ENCODE measurements at places on chromosomes 6 and 20. TPM values are rescaled to one million over a fixed set of nuclear protein-coding genes. Genes with fewer than 3 reads are reported as not detected.

- ATAC-seq, result no peak
Observed at GRCh38 chr6:137951064-137951597, 84.1 kb downstream of the TNFAIP3 start.

- ATAC-seq, result no peak
Observed at GRCh38 chr20:62120365-62120762, 1.9 kb upstream of the LSM14B start.

- ATAC-seq, result no peak
Observed at GRCh38 chr6:14383393-14384174, 266.0 kb downstream of the CD83 start.

DNA sequence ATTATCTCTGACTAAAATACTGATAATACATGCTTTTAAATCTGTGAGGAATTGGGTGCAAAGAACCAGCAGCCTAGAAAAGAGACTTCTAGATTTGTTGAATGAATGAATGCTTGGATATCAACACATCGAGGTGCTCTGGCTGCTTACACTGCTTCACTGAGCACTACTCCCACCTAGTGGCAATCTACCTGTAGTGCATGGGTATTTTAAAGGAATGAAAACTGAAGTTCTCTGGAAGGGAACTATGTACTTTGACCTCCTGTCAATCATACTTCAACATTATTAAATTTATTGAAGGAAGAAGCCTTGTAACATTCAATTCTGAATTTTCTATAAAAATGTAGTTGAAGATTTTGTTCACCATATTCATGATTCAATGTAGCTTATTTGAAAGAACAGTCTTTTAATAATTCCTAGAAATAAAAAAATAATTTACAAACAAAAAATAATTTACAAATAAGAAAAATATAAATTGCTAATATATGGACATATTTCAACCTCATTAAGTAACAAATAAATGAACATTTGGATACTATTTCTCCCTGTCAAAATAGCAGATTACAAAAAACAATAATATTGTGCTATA lies 111.2 kb upstream of the MMS22L start:
- peak; percentile 22 for ATAC-seq

Gene SNRNP48
- 9.1 TPM for total RNA-seq

DNA sequence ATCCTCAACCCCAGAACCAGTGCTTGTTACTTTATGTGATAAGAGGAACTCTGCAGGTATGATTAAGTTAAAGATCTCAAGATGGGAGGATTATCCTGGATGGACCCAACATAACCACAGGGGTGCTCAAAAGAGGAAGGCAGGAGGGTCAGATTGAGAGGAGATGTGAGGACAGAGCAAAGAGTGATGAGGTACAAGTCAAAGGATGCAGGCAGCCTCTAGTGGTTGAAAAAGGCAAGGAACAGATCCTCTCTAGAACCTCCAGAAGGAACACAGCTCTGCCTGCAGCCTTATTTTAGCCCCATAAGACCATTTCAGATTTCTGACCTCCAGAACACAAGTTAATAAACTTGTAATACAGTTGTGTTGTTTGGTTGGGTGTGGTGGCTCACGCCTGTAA lies 41.2 kb downstream of the PDSS2 start:
- peak; percentile 54 for ATAC-seq

- no peak for ATAC-seq
Observed at GRCh38 chr6:43895656-43896328, 125.8 kb downstream of the VEGFA start.

DNA sequence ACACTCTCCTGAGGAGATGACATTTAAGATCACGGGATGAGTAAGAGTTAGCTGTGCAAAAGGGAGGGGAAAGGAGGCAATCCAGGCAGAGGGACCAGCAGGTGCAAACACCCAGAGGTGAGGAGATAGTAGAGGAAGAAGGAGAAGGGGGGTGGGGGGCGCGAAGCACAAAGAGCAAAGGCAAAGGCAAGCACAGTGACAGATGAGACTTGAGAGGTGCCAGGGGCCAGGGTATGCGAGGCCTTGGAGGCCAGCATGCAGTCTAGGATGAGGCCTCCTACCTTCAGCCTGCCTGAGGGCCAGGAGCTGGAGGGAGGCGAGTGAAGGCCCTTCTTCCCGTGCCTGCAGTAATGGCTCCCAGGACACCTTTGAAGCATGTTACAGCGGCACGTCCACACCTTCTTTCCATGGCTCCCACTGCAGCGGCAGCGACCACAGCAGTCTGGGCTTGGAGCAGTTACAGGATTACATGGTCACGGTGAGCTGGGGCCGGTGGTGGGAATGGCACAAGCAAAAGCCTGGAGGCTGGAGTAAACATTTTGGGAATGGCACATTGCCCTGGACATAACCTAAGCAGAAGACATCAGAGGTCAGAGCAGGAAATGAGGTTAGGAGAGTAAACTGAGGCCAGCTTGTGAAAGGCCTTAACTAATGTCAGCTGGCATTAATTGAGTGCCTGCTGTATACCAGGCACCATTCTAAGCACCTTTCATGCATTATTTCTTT lies 18.6 kb downstream of the CCM2L start:
- ATAC-seq, result peak; percentile 38

- no peak for ATAC-seq
Observed at GRCh38 chr20:36304786-36305495, 1.2 kb upstream of the DLGAP4 start.

GRCh38 chr6:27505209-27506027 lies 32.5 kb upstream of the ZNF184 start:
- ATAC-seq, result peak; percentile 61

GRCh38 chr6:150293423-150294173 lies 75.2 kb upstream of the IYD start:
- peak; percentile 53 for ATAC-seq

Gene LCA5
- total RNA-seq, result 3.8 TPM

Gene CGA
- not detected for total RNA-seq

GRCh38 chr20:47906348-47906660 lies 121.0 kb upstream of the SULF2 start:
- ATAC-seq, result peak; percentile 37

Gene PNLDC1
- not detected for total RNA-seq

- ATAC-seq, result no peak
Observed at GRCh38 chr6:119210596-119210995, 132.1 kb upstream of the FAM184A start.

Gene RALGAPA2
- total RNA-seq, result 40.7 TPM

Gene HLA-DQA1
- total RNA-seq, result not detected

- ATAC-seq, result peak; percentile 44
Observed at GRCh38 chr6:169851641-169852503, 100.5 kb downstream of the ERMARD start.

- ATAC-seq, result no peak
Observed at GRCh38 chr20:58459058-58459750, 56.0 kb downstream of the APCDD1L start.

- peak; percentile 88 for ATAC-seq
Observed at GRCh38 chr6:86031713-86032112, 389.0 kb upstream of the SYNCRIP start.

Gene NKX2-2
- total RNA-seq, result not detected

DNA sequence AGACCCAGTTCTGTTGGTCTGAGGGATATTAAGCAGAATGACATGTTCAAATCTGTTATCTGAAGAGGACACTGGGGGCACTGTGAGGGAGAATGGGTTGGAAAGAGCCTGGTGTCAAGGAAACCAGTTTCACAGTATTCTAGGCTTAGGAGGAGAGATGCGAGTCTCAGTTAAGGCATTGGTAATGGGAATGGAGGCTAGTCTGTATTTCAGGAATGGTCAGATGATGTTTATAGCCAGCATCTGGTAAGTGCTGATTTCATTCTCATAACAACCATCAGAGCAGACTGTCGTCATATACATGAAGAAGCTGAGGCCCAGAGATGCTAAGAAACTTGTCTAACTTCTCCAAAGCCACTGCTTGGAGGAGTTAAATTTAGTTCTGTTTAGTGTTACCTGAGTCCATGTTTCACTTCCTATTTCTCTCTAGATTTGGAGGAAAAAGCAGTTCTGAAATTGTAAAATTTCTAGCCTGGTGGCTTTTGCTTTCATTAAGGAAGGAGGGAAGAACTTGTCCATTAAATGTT lies 242.0 kb downstream of the ARID1B start:
- ATAC-seq, result no peak

GRCh38 chr6:21556968-21557721 lies 36.4 kb upstream of the SOX4 start:
- ATAC-seq, result no peak

Gene GDAP1L1
- 0.56 TPM for total RNA-seq

- no peak for ATAC-seq
Observed at GRCh38 chr20:5660346-5660745, 89.9 kb upstream of the SHLD1 start.

Gene MRAP2
- total RNA-seq, result 2.5 TPM

Gene PTCHD4
- 15.5 TPM for total RNA-seq

DNA sequence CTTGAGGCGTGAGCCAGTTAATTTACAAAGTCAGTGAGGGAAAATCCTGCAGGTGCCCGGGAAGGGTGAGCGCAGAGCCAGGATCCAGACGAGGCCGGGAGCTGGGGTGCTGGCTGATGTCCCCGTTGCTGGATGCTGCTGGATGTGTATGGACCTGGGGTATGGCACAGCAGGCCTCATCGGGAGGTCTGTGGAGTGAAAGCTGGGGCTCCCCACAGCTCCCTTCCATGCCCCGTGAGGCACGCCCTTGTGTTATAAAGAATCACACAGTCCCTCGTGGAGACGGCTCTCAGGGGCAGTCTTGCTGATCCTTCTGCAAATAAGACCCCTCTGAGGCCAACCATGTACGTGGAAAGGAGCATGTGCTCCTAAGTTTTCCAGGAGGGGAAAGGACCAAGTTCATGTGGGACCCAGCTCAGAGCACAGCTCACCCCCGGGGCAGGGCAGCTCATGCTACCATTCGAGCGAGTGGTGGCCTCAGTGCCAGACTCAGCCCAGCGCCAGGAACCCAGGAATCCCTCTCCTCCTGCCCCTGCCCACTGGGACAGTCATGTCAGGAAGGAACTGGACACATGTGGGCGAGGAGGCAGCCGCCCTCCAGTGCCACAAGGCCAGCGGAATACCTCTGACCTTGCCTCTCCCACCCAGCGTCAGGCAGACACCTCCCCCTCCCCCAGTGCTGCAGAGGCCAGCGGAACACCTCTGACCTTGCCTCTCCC lies 97.5 kb downstream of the CDH4 start:
- no peak for ATAC-seq

Gene SMOC2
- total RNA-seq, result 0.87 TPM

Gene SLC4A11
- total RNA-seq, result 1.0 TPM

DNA sequence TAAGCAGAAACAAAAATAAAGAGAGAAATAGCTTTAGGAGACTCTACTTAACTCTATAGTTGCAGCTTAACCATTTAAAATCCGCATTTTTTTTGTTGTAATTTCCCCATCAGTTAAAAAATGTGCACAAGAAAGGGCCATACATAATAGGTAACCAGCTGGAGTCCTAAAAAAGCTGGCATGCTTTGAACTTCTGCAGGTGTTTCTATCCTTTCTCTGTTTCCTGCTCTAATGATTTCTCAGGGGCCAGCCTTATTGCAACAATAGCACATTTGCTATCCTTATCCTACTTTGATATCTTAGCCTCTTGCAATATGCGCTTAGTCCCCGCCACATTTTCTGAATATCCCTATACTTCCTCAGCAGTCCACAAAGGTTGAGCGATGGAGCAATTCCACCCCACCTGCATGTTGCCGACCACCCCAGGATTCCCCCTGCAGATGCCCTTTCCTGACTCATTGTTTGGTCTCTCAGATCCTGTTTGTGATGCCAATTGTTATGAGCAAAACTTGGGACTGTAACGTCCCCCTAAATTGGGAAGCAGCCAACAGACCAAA lies 48.5 kb downstream of the TRIM27 start:
- ATAC-seq, result no peak

Gene PAK1IP1
- total RNA-seq, result 25.9 TPM

DNA sequence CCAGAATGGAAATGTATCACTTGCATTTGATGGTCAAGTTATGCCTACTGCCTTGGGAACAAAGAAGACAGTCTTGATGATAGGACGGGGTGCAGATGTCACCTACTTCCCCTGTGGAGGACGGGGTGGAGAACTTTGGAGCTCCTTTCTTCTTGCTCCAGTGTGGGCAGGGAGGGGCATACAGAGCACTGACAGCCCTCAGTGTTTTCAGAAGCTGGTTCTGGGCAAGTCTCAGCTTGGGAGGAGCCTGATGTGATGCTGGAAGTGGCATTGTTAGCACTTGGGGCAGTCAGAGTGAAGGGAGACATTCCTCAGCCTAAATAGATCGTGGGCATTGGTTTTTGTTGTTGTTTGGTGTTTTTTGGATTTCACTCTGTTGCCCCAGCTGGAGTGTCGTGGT lies 59.7 kb downstream of the SYNJ2 start:
- ATAC-seq, result no peak

DNA sequence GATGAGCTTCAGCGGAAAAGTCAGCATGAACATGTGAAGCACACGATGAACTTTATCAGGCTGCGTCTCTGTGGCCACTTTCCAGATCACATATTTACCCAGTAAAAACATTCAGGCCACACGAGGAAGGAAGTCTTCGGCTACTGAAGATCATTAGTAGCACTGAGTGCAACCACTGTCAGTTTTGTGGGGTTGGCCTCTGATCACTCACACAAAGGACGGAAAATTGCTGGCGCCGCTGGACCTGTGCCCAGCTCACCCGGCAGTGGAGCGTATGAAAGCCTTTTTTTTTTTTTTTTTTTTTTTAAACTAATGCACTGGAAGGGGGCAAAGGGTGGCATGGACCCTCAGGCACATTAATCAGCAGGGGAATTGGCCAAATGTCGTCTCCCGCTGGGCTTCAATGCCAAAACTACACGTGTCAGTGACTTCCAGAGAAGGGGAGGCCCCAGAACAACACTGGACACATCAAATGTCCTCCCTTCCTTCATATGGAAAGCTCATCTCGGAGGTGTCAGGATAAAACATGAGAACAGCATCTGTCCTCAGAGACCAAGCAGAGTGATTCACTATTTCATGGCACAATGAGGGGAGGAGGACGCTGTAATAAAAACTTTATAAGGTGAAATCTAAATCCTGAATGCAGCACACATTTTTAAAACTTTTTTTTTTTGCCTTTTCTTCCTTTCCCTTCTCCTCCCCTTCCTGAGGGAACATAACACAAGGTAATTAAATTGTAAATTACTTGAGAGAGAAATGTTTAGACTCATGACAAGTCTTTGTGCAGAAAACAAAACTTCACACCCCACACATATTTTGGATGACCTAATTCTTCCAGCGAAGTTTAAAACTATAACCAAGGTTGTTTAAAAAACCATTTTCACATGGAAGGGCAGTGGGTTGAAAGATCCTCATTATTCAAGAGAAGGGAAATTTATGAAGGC lies 223.4 kb downstream of the FOXC1 start:
- ATAC-seq, result peak; percentile 80

Gene CDH26
- 0.97 TPM for total RNA-seq

Gene LY6G6C
- not detected for total RNA-seq

DNA sequence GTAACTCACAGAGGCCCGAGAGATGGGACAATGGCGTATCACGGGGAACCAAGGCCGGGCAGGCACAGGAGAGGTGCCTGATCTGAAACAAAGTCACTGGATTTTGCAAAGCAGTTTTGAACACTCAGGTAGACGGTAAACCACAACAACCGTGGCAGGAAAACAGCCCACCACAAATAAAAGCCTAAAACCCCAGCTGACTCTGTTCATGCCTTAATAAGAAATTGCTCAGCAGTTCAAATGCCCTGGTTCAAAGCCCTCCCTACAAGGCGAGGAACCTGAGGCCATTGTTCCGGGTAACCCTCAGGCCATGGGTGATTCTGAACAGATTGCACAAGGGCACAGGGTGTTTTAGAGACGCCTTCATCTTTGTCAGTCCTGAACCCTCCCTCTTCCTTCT lies 114.2 kb downstream of the MAP3K7 start:
- no peak for ATAC-seq
